ENCODE measurements at places on chromosomes 5 and 9.

DNA sequence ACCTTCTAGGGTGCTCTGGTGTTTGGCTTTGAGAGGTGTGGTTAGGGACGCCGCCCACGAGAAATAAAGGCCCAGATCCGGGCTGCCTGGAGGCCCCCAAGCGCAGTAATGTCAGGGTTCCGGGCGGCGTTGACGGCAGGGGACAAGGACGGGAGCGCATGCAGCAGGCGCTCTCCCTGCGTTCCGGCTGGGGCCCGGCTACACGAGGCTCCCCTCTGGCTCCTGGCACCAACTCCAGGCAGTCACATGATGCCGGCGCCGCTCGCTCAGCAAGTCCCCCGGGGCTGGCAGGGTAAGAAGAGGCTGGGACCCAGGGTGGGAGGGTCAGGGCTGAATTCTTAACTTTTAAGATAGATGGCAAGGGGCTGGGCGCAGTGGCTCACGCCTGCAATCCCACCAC is 28.1 kb downstream of the UBTD2 start:
- no peak for DNase-seq

- DNase-seq, result no peak
These were observed 76.8 kb downstream of the PIK3R1 start for GRCh38 chr5:68292316-68292715.

- DNase-seq, result no peak
These were observed at the start of gene MEGF10 for GRCh38 chr5:127290019-127290945. MEGF10 (plus strand) TSS chr5:127290796; CDS start chr5:127331309, 40,513 bp downstream.

- DNase-seq, result no peak
These were observed 52.1 kb downstream of the SEMA6A start for GRCh38 chr5:116522356-116523136.

DNA sequence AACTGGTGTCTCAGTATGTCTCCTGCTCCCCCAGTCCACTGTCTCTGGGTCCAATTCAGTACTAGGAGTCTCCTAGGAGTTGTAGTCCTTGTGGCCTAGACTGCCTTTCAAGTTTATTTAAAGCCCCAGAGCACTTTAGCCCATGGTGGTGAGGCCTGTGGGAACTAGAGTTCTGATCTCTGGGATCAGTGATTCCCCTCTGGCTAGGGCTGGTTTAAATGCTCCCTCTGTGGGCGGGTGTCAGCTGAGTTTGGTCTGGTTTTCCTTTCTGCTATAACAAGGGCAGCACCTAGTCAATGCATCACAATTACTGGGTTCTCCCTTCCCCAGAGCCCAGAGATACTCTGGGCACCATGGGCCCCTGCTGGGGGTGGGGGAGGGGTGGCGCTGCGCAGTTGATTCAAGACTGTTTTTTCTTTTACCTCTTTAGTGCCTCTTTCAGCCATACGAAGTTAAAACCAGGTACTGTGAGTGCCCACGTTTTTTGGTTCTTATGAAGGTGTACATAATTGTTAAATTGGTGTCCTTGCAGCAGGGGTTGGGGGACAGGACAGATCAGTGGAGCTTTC is 9.3 kb upstream of the SLC36A3 start:
- no peak for DNase-seq

DNA sequence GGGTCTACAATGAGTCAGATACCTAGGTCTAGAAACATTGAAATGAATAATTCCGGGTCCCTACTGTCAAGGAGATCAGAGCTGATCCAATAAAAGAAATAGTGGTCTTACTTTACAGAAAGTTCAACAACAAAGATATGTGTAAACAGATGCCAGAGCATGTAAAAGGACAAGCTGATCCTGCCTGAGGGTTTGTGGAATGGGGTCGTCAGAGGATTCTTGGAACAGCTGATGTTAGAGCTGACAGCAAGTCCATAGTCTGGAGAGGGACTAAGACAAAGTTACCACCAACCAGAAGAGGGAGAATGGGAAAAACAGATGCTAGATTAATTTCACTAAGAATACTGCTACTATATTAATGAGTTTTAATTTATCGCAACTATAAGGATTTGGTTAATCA is 71.5 kb downstream of the FREM1 start:
- no peak for DNase-seq

GRCh38 chr5:151664694-151665585 is 21.8 kb downstream of the SPARC start:
- DNase-seq, result no peak

DNA sequence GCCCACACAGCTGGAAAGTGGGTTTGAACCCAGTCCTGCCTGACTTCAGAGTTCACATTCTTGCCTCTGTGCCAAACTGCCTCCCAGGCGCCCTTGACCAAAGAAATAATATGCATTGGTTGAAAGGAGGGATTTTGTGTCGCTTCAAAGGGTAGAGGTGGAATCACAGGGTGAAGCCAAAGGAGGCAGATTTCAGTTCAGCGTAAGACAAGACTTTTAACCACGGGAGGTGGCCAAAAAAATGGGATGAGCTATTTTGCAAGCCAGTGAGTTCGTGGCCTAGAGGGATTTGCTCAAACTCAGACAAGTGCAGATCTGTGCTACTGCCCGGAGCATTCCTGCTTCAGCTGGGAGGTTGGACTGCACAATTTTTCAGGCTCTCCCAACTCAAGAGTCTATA is 57.6 kb upstream of the RANBP3L start:
- DNase-seq, result no peak

DNA sequence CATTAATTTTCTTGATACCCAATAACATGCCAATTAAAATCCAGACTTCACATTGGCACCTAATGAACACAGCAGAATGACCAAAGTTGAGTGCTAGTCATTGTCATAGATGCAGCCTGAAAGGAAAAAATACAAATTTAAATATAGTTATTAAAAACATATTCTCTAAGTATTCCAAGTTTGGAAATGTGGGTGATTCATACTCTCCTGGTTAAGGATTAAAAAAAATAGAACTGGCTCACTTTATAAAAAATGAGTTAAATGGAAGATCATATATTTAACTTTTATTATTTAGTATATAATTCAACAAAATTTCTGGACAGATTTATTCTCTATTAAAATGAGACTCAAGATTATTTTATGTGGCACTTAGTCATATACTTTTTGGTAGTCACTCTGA is 33.2 kb upstream of the RICTOR start:
- DNase-seq, result no peak
